Epithelial cell of proximal tubule (primary cell): ENCODE measurements at places on chromosomes 7 and 10. TPM values are rescaled to one million over a fixed set of nuclear protein-coding genes. Genes with fewer than 3 reads are reported as not detected.

DNA sequence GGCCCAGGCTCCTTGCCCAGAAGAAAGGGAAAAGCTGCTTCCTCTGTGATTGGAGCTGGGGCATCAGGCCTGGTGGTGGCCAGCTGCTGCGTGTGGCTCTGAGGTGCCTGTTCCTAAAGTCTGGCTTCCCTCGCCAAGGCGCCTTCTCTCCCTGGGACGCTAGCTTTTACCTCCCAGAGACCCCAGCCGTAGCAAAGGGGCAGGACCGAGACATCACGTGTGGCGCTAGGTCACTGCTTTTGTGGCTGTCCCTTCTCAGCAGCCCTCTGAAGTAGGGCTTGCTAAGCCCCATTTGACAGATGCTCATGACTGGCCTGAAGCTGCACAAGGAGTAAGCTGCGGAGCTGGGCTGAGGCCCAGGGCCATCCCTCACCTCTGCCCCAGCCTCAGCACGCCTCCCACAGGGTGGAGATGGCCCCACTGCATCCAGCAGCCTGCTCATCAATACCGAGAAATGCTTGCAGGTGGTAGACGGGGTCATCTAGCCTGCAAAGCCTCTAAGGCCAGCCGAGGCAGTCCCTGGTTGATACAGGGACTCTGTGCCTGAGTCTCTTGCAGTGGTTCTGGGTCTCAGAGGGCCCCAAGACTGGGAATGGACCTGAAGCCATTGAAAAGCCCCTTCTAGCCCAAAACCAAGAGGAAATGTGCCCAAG is 171.2 kb downstream of the LCOR start:
- DNase-seq, result no peak

DNA sequence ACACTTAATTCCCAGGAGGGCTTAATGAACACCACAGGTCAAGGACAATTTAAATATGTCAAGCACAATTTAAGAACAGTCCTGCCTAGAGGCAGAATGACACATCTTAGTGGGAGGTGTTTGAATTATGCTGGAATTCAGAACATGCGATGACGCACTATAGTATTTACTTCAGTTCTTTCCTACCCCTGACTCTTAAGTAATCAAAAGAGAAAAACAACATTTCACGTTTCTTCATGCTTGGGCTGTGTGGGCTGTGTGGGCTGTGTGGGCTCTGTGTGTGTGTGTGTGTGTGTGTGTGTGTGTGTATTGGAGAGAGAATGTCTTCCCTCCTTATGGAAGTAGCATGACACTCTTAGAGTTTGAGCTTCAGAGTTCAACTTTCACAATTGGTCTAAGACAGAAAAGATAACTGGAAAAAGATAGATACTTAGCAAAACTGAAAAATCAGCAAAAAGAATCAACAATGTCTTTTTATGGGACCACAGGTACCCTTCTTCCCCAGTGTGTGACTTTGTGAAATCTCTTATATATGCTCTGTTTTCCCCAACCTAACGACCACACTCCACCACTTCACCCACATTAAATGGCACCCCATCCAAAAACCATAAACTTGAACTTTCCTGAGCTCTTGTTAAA is 33.7 kb upstream of the CABCOCO1 start:
- DNase-seq, result peak; percentile 91

DNA sequence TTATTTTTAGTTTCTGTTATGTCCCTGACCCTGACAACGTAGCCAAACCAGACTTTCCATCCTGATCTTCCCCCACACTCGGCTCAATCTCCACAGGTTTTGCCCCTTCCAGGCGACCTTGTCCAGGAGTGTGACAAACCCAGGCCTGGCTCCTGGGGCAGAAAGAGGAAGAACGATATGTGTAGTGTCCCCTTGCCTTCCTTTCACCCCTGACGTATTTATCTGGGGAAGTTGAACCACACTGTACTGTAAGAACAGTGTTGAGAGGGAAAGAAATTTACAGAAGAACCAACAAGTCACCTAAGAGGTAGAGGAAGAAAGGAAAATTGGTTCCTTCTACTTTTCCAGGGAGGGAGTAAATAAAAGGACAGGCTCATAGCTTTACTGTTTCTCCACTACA is 158.0 kb downstream of the VTI1A start:
- no peak for DNase-seq

DNA sequence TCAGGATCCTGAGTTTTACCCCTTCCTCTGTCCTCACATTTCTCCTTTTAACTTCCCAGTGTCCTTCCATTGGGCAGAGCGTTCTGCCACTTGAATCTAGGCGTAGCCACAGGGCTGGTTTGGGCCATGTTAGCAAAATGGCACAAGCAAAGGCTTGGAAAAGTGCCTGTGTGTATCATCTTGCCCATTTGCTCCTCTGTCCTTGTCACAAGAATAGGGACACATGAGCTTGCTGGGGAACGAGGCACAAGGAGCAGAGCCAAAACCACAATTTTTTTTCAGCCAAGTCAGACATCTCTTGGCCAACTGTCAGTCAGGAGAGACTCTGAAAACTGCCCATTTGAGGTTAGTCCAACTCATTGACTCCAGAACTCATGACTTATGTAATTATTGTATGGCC is 285.2 kb downstream of the ZNF248 start:
- DNase-seq, result no peak

The CTAGE8 gene
- total RNA-seq, result 9.5 TPM in 1 of 2 replicates, not detected in the other

The GPER1 gene
- total RNA-seq, result 0.72 and 0.81 TPM in 2 replicates
